ENCODE measurements at places on chromosomes 4 and X.

- no peak for DNase-seq
Observed at GRCh38 chrX:45749375-45749774, 548.7 kb upstream of the DIPK2B start.

- DNase-seq: no peak
Observed at GRCh38 chr4:183297675-183298074, 22.4 kb downstream of the CLDN22 start.

DNA sequence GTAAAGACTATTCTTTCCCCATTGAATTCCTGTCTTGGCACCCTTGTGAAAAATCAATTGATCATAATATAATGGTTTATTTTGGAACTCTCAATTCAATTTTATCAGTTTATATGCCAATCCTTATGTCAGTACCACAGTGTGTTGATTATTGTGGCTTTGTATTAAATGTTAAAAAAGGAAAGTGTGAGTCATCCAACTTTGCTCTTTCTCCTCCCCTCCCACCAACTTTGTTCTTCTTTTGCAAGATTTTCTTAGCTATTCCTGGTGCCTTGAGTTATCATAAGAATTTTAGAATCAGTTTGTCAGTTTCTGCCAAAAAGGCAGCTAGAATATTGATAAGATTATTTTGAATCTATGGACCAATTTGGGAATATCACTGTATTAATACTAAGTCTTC is 11.2 kb upstream of the RNF175 start:
- no peak for DNase-seq

- no peak for DNase-seq
Observed at GRCh38 chr4:137530176-137530575, 2.1 kb downstream of the PCDH18 start.

DNA sequence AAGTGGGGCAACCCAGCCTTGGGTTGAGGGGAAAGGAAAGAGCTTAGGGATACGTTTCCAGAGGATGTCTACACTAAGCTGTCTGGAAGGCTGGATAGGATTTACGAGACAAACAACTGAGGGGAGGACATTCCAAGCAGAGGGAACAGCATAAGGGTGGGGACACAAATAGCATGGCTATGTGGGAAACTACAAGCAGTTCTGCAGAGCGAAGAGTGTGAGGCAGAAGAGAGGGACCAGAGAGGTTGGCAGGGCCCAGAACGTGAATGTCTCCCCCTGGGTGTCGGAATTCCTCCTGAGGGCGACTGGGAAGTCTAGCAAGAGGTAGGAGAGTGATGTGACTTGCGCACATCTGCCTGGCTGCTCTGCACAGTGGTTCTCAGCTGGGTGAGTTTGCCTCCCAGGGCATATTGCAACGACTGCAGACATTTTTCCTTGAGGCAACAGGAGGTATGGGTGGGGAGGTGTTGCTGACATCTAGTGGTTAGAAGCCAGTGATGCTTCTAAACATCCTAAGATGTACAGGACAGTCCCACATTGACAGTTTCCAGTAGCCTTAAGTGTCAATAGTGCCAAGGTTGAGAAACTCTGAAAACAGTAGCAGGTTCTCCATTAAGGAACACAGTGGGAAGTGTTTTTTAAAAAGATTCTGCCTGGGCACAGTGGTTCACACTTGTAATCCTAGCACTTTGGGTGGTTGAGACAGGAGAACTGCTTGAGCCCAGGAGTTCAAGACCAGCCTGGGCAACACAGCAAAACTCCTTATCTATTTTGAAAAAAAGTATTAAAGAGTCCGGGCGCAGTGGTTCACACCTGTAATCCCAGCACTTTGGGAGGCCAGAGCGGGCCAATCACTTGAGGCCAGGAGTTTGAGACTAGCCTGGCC is 9.2 kb downstream of the NDUFA1 start:
- no peak for DNase-seq

GRCh38 chrX:153750127-153750774 is 13.8 kb upstream of the PLXNB3 start:
- DNase-seq: no peak

GRCh38 chr4:102761296-102761701 is 531 bp upstream of the MANBA start:
- no peak for DNase-seq

GRCh38 chr4:148827781-148828180 is 385.6 kb upstream of the NR3C2 start:
- no peak for DNase-seq

- DNase-seq: no peak
Observed at GRCh38 chr4:113080050-113080449, 30.6 kb downstream of the ANK2 start.

GRCh38 chr4:14225688-14226207 is 598.2 kb upstream of the BOD1L1 start:
- no peak for DNase-seq

DNA sequence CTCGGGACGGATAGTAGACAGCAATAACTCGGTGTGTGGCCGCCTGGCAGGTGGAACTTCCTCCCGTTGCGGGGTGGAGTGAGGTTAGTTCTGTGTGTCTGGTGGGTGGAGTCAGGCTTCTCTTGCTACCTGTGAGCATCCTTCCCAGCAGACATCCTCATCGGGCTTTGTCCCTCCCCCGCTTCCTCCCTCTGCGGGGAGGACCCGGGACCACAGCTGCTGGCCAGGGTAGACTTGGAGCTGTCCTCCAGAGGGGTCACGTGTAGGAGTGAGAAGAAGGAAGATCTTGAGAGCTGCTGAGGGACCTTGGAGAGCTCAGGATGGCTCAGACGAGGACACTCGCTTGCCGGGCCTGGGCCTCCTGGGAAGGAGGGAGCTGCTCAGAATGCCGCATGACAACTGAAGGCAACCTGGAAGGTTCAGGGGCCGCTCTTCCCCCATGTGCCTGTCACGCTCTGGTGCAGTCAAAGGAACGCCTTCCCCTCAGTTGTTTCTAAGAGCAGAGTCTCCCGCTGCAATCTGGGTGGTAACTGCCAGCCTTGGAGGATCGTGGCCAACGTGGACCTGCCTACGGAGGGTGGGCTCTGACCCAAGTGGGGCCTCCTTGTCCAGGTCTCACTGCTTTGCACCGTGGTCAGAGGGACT is 5.7 kb upstream of the MSANTD1 start:
- DNase-seq: no peak

- DNase-seq: peak; percentile 30
Observed at GRCh38 chr4:56656346-56656643, 24.8 kb downstream of the HOPX start.

DNA sequence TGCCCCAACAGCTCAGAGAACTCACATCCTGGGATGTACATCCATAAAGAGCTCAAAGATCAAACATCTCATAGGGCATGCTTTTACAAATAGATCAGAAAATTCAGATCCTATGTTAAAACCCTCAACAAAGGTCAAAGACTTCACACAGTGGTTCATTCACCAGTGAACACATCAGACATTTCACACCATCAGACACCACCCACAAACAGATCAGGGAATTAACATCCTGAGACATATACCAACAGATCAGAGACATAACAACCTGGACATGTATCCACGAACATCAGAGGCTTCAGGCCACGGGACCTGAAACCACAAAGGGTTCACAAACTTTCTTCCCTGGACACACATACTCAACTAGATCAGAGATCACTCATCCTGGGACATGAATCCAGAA is 23.4 kb downstream of the SUV39H1 start:
- no peak for DNase-seq

DNA sequence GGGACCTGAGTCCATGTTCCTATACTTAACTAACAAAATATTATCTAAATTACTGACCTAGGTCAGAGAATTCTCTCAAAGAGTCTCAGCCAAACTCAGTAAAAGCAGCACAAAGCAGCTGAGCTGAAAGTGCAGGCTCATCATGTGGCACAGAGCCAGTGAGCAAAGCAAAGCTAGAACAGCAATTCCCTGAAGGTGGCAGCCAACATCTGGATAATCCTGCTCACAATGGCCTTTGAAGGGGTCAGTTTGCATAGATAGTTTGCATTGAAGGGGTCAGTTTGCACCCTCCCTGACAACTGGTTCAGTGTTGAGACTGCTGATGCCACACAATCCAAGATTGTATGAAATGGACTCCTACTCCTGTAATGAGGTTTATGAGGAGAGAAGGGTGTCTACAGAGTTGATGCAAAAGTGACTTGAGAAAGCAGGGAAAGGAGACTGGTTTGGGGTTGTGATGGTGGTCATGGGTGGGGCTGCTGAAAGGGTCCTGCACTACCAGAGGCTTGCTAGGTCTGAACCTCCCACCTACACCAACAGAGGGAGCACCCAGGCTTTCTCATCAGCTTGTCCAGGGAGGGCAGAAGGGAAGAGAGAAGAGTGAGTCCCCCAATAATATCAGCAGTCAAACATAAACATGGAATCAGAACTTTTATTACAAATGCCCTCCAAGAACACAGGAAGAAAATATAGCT is 39.7 kb downstream of the TRIM61 start:
- no peak for DNase-seq

- no peak for DNase-seq
Observed at GRCh38 chrX:138742217-138742616, 30.7 kb upstream of the FGF13 start.

DNA sequence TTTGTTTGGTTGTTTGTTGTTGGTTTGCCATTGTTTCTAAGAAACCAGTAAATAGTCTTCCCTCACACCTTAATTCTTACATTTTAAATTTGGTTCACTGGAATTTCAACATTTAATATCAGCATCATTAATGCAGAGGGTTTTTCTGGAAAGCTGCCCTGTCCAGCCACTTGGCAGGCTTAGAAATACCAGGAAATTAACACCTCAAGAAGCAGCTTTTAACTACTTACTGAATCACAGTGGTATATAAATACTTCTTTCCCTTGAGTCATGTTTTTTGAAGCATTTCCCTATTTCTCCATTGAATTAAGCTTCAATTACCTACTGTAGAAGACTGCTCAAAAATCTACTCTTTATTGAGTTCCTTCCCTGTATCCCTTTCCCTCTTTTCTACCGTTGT is 1221.1 kb upstream of the ADGRL3 start:
- DNase-seq: no peak

- no peak for DNase-seq
Observed at GRCh38 chrX:24672701-24673190, 21.0 kb upstream of the POLA1 start.

GRCh38 chr4:41985151-41985550 is 3.6 kb downstream of the DCAF4L1 start:
- no peak for DNase-seq

GRCh38 chr4:128819082-128819742 is 9.7 kb downstream of the JADE1 start:
- DNase-seq: no peak

GRCh38 chr4:122203407-122203806 is 51.3 kb downstream of the BLTP1 start:
- no peak for DNase-seq

DNA sequence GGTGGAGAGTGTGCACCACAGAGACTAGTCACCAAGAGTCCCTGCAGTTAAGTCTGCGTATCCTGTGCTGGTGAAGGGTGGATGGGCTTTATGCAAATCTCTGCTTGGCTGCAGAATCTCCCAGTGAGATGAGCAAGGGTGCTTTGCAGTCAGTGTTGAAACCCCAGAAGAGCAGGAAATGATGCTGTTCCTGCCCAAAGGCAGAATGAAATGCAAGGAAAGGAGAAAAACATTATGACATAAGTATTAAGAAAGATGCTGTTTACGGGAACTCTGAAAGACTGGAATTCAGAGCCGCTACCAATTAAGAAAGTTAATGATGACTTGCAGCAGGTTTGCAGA is 25.4 kb upstream of the ACSL1 start:
- DNase-seq: no peak

- no peak for DNase-seq
Observed at GRCh38 chr4:114267976-114268375, 288.5 kb upstream of the ARSJ start.

- DNase-seq: no peak
Observed at GRCh38 chr4:188296331-188296730, 157.1 kb downstream of the TRIML1 start.

DNA sequence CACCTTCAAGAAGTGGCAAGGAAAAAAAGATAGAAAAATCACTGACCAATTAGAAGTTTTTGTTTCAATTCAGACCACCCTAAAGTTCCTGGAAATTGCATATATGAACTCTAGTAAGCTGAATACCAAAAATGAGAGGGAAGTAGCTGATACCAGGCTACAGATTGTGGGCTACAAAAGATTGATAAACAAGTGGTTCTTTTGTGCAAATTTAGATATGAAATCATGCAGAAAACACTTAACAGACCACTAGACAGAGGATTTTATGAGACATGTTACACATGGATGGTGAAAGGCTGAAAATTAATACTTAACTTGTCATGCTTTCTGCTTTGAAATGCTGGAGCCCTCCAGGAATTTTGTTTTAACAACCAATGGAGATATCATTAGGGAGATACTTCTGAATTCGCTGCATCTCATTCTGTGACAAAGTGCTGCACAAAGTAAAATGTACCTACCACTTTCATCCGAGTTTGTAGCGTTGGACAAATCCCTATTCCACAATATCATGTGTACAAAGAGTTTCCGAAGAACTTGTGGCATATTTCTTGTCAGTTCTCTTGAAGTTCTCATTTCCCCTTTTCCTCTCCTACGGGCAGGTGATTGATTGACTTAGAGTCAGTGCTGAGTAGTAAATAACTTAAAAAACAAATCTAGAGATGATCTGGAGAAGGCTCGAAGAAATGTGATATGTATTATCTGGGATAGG is 235.0 kb downstream of the PALLD start:
- no peak for DNase-seq

DNA sequence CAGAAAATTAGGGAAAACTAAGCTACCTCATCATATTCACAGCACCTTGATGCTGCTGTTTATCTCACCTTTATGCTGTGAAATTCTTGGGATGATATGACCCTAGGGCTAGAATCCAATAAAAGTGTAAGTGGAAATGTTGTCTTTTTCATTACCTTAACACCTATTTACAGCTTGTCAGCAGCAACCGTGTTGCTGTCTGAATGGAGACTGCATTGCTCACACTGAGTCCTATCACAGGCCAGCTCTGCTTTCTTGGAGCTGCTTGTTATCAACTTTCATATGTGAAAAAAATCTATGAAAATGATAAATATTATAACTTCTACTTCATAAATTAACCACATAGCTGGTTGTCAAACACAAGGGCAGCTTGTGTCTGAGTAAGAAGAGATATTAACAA is 789.5 kb downstream of the TECRL start:
- DNase-seq: no peak

- DNase-seq: no peak
Observed at GRCh38 chr4:78666830-78667258, 109.3 kb upstream of the BMP2K start.

- DNase-seq: no peak
Observed at GRCh38 chrX:98350940-98351339, 1467.2 kb downstream of the RPA4 start.

DNA sequence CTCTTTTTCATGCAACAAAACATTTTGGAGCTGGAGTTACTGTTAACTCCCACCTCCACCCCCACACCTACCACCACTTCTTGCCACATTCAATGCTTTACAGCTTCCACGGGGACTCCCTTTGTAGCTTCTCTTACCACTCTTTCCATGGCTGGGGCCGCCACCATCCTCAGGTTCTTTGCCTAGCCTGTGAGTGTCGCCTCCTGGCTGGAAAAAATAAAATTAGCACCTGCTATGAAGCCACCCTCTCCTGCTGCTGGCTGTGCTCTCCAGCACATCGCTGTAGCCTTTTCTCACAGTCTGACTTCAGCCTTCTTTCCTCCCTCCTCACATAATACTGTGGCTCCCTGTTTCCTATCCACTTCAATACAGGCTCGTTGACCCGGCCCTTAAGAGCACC is 114.4 kb downstream of the FRAS1 start:
- DNase-seq: no peak

GRCh38 chr4:108113229-108113628 is 55.5 kb downstream of the LEF1 start:
- no peak for DNase-seq

All from stimulated activated CD8-positive, alpha-beta memory T cell treated with anti-CD3 and anti-CD28 coated beads, Interleukin-4, amount 100 ng/mL, for 1 hour (primary cell).